ENCODE measurements at places on chromosomes 5 and 9. TPM values are rescaled to one million over a fixed set of nuclear protein-coding genes. Genes with fewer than 3 reads are reported as not detected.

DNA sequence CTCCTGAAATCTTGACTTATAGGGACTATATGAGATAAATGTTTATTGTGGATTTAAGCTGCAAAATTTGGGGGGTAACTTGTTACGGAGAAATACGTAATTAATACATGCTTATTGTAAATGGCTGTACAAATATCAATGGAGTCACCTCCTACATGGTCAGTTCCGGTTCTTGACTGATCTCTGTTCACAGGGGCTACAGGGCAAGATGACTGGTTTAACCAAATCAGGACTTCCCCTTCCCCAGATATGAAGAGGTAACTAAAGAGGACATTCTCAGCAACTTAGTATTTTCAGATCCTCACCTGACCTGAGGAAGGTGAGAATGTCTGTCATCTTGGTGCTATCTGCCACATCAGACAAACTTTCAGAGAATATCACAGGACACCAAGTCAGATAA, 54.7 kb downstream of the PTCD2 start:
- H3K4me3 ChIP-seq = no peak overlapping the region
- H3K27ac ChIP-seq = no peak overlapping the region
- no peaks in the 10 kb centered on the region for H3K4me1 ChIP-seq
- H3K36me3 ChIP-seq = no peaks in the 10 kb centered on the region
- DNase-seq = no peak
- no peaks in the 10 kb centered on the region for H3K27me3 ChIP-seq

- H3K27ac ChIP-seq = no peak overlapping the region
- no peaks in the 10 kb centered on the region for H3K36me3 ChIP-seq
- DNase-seq = no peak
- no peak overlapping the region for H3K4me3 ChIP-seq
- H3K27me3 ChIP-seq = no peaks in the 10 kb centered on the region
Observed at GRCh38 chr5:41681840-41682239, 171.4 kb upstream of the PLCXD3 start.

- H3K36me3 ChIP-seq = no peaks in the 10 kb centered on the region
- DNase-seq = no peak
- no peaks in the 10 kb centered on the region for H3K4me1 ChIP-seq
- H3K27ac ChIP-seq = no peak overlapping the region
Observed at GRCh38 chr5:10792336-10792735, 31.3 kb upstream of the DAP start.

The DRD1 gene
- not detected for total RNA-seq
